ENCODE measurements at places on chromosomes 3 and 15.

DNA sequence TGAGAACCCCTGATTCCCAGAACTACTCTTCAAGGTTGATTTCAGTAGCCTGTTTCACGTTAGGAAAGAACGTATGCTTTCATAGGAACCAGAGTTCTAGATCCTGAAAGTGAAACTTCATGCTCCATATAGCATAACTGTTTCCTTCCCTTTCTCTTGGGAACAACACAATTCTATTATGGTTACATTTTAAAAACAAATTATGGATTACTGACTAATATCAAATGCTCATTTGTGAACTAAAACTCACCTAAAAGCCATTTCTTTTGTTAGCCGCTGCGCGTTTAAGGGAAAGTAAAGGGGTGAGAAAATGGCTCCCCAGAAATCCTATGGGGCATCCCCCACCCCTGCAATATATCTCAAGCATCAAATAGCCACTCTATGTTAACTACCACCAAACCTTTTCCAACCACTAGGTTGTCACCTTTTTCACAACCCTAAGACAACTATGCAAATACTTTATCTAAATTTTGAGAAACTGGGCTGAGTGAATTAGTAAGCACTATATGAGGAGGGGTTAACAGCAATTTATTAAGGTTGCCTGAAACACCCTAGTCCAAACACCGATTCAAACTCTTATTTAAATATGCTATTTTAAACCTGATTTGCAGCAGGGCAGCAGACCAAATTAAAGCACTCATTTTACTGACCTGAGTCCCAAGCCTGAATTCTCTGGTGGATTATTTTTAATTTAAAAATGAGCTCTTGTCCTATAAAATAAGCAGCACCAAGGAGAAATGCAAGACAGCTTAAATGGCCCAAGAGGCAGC lies 2.4 kb downstream of the SIAH2 start:
- no peak for DNase-seq

DNA sequence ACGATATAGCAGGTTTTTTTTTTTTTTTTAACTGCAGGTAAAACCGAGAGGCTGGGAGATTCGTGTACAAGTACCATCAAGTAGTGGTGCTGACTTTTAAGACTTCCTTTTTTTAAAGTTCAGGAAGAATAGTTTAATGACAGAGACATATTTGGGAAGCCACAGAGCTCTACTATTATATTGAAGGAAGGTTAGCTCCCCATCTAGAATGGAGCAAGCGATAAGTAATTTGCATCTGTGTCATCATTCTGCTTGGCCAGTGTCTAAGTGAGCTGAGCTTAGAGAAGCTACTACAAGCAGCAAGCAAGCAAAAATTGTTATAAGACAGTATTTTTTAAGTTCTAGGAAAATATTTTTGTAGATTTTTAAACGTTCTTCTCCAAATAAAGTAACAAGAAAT lies 203.2 kb downstream of the ATP8B4 start:
- DNase-seq, result no peak

DNA sequence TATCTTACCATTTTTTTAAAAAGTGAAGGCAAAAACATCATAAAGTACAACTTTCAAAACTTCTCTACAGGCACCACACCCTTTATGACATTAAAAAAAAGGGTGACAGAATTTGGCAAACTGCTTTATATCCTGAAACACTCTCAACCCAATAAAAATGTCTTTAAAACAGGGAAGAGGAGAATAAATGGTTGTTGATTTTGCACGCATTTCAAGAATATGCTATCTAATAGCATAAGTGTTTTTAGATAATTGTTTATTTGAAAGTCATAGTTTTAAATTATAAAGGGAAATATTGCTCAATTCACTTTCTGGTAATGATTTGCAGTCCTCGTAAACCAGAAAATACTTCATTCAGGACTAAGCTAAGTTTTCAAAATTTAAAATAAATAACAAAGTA lies 1.7 kb upstream of the PCOLCE2 start:
- no peak for DNase-seq

GRCh38 chr15:61869656-61870055 lies 190.6 kb downstream of the VPS13C start:
- DNase-seq, result no peak

GRCh38 chr3:71652781-71653413 lies 69.4 kb upstream of the FOXP1 start:
- DNase-seq, result peak; percentile 54

DNA sequence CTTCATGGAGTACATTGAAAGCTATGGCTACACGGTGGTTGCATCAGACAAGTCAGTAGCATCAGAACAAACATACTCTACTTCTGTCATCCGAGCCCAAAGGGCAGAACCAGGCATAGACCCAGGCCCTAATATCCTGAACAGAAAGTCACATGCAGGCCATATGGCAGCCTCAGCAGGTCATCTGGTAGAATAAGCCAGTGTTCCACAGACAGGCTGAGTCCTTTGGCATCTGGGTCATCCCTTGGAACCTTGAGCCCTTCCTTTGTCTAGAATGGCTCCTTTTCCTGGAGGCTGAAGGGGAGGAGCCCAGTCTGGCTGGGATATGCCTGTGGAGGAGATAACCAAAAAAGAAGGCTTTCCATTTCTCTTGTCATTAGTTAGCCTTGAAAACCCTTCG lies 29.2 kb downstream of the SEMA6D start:
- no peak for DNase-seq

GRCh38 chr3:94294806-94295205 lies 231.9 kb downstream of the NSUN3 start:
- no peak for DNase-seq

- no peak for DNase-seq
These were observed 22.7 kb downstream of the ATP6V1A start for GRCh38 chr3:113769551-113769950.

DNA sequence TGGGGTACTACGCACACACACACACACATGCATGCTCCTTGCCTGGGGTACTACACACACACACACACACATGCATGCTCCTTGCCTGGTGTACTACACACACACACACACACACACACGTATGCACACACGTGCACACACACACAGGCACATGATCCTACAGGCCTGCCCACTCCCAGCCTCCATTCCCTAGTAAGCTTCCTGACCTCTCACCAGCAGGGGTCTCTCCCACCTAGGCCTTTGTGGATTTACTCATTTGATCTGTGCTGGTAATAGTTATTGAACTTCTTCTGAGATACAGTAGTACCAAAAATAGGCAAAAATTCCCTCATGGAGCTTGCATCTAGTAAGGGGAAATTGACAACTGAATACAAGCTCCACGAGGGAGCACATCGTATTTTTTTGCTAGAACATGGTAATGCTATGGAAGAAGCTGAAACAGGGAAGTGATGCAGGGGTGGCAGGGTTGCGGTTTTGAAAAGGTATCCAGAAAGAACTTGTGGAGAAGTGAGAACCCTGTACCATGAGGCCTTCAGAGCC lies 19.1 kb downstream of the TTC21A start:
- no peak for DNase-seq

- DNase-seq, result no peak
These were observed 23.1 kb downstream of the SQOR start for GRCh38 chr15:45657764-45658545.
